Caki2 (cell line): ENCODE measurements at places on chromosomes 7 and 10.

- no peak for DNase-seq
These were observed 90.5 kb downstream of the VSTM2A start for GRCh38 chr7:54632696-54633095.

GRCh38 chr10:46033602-46034011 is 3.2 kb upstream of the NCOA4 start:
- peak; percentile 67 for DNase-seq

GRCh38 chr7:5088906-5089305 is 43.2 kb downstream of the RBAK start:
- DNase-seq: no peak

GRCh38 chr10:3687510-3688081 is 97.4 kb downstream of the KLF6 start:
- DNase-seq: no peak

GRCh38 chr7:155166108-155166507 is 96.0 kb downstream of the HTR5A start:
- DNase-seq: no peak

DNA sequence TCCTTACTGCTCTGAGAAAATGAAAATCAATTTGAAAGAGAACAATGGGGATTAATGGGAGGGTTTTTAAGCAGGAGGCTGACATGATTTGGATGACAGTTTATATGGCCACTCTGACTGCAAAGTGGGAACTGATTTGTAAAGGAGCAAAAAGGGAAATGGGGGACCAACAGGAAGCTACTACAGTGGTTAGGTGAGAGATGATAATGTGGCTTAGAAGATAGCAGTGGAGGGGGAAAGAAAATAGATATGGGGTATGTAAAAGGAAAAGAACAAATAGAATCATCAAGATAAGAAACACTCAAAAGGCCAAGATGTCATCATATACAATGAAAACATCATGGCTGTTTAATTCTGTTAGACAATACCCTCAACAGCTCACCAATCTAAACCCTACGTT is 177.5 kb downstream of the ANK3 start:
- no peak for DNase-seq

DNA sequence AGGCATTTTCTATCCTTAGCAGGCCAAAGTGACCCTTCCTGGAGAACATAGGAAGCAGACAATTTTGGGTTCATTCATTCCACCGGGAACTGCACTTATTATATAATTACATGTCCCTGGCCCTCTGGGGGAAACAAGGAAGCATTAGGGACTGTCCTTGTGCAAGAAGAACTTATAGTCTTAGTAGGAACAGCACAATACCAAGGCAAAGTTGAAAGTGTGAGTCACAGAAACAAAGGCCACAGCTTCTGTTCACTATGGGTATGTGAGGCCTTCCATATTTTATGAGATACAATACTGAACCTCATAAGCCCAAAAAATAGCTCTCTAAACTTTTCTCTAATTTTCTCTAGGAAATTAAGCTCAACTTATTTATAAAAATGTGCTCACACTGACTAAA is 18.4 kb upstream of the AKR1B10 start:
- no peak for DNase-seq

DNA sequence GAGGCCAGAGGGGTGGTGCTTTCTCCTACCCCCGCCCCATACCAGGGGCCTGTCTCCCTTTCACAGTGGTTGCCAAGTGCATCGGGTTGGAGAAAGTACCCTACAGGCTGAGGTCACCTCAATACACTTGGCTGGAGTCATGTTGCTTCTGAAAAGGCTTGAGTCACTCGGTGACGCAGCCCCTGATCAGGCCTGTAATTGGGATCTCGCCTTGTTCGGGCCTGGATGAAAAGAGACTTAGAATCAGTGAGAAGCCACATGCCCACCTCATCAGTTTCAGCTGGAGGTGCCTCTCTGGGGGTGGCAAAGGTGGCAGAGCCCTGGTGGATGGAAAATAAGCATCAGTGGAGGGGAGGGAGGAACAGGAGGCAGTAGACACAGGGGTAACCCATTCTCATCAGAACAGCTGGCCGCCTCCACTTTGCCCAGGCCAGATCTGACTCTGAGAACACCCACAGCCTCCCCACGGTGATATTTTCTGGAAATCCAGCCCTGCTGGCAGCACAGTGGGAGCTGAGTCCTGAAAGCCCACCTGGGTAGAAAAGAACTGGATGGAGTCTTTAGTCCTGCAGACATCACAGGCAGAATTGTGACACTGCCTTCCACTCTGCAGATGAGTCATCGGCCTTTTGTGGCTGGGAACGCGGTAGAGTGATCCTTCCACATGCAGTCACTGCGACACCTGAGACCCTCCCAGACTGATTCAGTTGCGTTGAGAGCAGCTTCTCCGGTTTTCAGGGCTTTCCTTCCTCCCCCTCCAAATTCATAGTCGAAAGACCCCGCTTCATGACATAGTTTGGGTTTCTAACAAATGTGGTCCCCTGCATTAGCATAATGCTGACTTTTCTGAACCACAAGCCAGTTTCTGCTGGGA is 108.0 kb downstream of the GRK5 start:
- DNase-seq: peak; percentile 81

DNA sequence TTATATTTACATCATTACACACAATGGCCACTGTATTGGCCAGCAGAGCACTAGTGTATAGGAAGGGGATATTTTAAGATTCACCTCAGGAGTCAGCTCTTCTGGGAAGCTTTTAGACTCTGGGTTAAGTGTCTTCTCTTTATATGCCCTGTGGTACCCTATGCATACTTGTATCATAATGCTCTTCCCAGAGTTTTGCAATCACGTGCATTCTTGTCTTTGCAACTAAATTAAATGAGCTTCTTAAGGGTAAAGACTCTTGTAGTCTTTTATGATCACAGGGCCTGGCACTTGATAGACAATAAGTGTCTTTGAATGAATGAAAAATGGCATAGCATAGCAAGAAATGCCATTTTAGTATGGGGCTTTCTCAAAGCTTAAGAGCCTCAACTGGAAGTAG is 35.4 kb upstream of the ARMS2 start:
- no peak for DNase-seq

- DNase-seq: no peak
These were observed 46.2 kb downstream of the LAMB4 start for GRCh38 chr7:108083980-108084379.

DNA sequence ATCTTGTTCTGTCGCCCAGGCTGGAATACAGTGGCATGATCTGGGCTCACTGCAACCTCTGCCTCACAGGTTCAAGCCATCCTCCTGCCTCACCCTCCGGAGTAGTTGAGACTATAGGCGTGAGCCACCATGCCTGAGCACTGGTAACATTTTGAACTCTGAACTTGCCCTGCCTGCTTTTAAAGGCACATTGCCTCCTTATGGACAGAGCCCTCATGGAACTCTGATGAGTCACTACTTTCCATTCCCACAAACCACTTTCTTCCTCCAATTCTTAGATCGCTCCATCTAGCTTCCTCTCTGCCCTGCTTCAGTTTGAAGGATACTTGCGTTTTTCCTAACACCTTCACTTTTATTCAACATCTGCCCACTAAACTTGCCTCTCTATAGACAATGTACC is 38.1 kb downstream of the PRPS1L1 start:
- no peak for DNase-seq

DNA sequence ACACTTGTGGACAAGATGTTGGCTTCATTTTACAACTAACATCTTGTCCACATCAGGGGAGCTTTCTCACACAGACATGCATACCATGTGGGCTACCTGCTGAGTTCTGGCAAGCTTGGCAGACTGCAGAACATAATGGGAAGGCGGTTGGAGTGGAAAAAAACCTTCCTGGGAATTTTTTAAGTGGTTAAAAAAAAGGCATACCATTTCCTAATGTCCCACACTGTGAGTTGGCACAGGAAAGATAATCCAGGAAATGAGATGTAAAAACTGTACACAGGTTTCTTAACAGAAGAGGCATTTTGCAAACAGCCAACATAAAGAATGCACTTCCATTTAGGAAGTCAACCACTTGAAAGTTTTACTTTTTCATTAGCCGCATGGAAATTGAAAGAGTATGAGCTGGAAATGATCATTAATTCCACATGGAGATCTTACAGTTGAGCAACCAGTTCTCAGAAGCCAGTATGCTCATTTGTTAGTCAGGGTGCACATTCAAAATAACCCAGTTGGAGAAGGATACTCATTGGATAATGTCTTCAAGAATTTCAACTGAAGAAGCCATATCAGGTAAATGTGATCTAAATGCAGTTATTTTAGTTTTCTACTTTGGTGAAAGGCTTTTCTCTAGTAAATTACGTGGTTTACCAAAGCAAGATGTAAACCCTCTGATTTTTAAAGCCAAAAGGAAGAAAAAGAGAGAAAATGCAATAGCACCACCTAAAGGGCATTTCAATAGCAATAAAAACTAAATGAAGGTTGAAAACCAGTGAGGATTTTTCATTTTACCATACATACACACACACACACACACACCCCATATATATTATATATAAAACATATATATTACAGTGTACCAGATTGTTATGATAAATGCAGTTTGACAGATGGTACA is 194.0 kb downstream of the TAX1BP1 start:
- DNase-seq: no peak

GRCh38 chr7:129952086-129952652 is 591 bp downstream of the UBE2H start:
- DNase-seq: peak; percentile 50

DNA sequence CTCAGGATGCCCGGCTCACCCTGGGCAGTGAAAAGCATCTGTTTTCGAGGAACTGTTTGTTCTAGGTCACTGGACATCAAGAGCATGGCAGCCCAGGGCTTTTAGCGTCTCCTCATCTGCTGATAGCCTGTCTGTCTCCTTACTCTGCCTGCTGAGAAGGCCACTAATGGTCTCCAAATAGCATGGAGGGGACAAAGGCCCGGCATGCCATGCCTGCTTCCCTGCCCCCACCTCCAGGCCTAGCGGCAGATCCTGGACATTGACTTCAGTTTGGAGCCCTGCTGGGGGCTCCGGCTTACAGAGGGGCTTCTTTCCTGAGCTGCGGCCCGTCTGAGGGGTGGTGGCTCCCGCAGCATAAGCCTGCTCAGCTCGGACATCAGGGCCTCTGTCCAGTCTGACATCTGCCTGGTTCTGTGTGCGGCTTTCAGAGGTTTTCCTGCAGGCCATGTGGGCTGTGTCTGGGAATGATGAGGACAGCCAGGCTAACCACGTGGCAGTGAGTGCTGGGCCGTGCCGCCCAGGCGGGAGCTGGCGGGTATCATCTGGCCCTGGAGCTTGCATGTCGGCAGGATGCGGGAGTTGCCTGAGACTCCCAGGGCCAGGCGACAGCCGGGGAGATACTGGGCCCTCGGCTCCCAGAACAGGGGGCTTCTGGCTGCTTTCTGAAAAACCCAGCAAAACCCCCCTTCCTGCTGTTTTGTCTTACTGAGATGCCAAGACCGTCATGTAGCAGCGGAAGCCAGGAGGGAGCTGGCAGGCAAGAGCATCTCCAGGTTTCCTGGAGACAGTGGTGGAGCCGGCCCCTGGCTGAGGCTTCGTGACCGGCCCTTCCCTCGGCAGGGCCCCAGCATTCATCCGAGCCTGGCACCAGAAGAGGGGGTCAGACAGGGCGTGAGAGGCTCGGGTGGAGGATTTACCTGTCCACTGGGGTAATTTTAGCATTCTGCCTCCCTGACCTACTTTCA is 9.2 kb downstream of the PFKFB3 start:
- DNase-seq: no peak

GRCh38 chr7:41825927-41826480 is 123.1 kb upstream of the INHBA start:
- DNase-seq: peak; percentile 48

DNA sequence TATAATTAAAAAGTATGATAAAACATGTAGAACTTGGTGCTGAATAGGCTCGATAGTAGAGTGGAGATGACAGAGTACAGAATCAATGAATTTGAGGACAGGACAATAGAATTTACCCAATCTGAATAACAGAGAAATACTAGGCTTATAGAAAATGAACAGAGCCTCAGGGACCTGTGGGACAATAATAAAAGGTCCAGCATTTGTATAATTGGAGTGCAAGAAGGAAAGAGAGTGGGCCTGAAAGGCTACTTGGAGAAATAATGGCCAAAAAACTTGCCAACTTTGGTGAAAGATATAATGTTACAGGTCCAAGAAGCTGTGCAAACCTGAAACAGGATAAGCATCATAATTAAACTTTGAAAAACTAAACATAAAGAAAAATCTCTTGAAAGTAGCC is 227.3 kb downstream of the CXCL12 start:
- no peak for DNase-seq

GRCh38 chr10:70695241-70696030 is 23.1 kb downstream of the ADAMTS14 start:
- DNase-seq: no peak

DNA sequence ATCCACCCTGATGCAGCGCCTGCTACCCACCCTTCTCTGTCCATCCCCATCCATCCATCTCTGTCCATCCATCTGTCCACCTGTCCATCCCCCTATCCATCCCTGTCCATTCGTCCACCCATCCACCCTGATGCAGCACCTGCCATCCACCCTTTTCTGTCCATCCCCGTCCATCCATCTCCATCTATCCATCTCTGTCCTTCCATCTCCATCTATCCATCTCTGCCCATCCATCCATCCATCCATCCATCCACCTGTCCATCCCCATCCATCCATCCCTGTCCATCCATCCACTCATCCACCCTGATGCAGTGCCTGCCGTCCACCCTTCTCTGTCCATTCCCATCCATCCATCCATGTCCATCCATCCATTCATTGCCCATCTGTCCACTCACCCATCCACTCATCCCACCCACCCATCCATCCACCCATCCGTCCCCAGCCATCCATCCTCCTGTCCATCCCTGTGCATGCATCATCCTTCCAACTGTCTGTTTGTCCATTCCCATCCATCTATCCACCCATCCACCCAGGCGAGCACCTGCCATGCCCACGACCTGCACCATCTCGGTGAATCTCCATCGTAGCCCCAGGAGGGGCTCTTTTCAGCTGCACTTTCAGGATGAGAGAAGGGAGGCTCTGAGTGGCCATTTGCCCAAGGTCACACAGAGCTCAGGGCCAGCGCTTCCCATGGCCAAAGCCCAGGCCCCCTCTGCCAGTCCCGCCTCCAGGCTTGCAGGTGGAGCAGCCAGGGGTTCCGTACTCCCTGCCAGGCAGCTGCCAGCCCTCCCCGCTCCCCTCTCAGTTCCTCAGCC is 137.4 kb downstream of the LHPP start:
- no peak for DNase-seq

- DNase-seq: no peak
These were observed 93.4 kb downstream of the PTPRZ1 start for GRCh38 chr7:121966276-121966934.

DNA sequence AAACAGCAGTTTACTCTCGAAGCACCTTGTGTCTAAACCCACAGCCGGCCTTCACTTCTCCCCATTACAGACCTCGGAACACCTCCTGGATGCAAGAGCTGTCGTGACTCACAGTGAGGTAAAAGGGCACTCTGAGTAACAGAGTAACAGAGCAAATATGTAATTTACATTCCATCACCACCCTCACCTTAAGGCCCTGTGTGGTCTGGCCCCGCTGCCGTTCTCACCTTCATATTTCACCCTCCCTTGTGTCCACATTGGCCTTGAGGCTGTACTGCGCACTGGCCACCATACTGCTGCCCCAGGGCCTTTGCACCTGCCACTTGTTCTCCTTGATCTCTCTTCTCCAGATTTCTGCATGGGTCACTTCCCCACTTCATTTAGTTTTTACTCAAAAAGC is 12.6 kb downstream of the FFAR4 start:
- no peak for DNase-seq
